ENCODE measurements at places on chromosomes 4 and X.

DNA sequence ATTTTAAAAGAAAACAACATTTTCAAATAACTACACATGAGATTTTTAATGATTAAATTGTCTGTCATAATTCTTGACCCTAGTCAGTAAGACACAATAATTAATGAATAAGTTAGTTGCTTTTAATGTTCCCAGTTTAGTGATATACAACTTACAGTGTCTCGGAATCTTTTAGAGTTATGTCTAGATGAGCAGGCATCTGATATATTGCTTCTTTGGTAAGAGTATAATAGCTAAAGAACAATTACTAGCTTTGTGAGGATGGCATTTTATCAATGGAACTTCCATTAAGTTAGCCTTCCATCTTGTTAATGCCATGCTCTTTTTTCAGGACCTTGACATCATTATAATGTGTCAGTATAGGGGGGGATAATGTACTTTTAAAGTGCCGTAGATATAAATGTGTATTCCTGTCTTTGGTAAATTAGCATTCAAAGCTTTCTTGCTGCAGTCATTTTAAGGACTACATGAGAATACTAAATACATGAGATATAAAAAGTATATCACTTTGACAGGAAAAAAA is 425.1 kb downstream of the PDHA2 start:
- DNase-seq, result no peak

- no peak for DNase-seq
Measured at GRCh38 chrX:38937400-38937799, 136.1 kb downstream of the MID1IP1 start.

DNA sequence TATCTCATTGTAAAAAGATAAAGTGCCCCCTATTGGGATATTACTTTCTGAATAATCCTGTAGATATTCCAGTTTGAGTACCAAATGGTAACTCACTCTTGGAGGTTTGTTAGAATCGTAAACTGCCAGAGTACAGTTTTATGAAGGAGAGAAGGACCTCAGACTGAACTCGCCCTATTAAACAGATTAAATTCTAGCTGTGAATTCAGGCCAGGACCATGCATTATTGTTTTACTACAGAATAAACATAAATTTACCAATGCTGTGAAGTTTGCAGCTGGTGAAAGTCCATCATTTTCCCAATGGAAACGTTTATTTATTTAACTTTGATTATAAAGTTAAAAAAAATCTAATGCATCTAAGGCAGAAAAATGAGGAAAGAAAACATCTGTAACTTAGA is 20.2 kb upstream of the PRDM5 start:
- no peak for DNase-seq

GRCh38 chr4:139208404-139208945 is 31.5 kb upstream of the ELF2 start:
- DNase-seq, result no peak

- no peak for DNase-seq
Measured at GRCh38 chr4:94483895-94484294, 32.2 kb downstream of the PDLIM5 start.

- DNase-seq, result no peak
Measured at GRCh38 chrX:48747415-48748016, 14.0 kb upstream of the GLOD5 start.

- no peak for DNase-seq
Measured at GRCh38 chr4:4619821-4620220, 78.0 kb upstream of the STX18 start.

- DNase-seq, result no peak
Measured at GRCh38 chr4:53192496-53192895, 173.4 kb downstream of the SCFD2 start.

GRCh38 chr4:153210727-153211126 is 6.5 kb downstream of the TRIM2 start:
- DNase-seq, result no peak

- DNase-seq, result no peak
Measured at GRCh38 chrX:34619920-34620319, 37.2 kb downstream of the TMEM47 start.

DNA sequence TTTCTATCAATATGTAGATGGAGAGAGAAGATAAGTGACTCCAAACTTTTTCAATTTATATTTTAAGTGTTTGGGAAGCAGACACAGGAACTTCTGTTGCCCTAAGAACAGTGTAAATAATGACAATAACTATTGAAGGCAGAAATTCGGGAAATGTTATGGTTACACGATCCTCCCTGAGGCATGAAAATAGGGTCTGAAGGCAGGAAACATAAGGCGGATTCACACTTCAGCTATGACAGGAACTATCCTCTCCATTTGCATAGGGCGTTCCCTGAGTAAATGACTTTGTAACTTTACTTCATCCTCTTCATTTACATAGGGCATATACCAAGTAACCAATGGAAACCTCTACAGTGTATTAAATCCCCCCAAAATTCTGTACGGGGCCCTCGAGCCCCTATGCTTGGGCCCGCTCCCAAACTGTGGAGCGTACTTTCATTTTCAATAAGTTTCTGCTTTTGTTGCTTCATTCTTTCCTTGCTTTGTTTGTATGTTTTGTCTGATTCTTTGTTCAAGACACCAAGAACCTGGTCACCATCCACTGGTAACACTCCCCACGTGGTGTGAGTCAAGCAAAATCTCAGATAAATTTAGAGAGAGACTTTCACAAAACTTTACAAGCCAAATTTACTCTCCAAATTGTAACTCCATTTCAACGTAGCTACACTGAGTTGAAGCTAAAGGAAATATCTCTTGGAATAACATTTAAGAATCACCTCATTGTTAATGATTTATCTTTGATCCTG is 2504.3 kb downstream of the ARAP2 start:
- no peak for DNase-seq

DNA sequence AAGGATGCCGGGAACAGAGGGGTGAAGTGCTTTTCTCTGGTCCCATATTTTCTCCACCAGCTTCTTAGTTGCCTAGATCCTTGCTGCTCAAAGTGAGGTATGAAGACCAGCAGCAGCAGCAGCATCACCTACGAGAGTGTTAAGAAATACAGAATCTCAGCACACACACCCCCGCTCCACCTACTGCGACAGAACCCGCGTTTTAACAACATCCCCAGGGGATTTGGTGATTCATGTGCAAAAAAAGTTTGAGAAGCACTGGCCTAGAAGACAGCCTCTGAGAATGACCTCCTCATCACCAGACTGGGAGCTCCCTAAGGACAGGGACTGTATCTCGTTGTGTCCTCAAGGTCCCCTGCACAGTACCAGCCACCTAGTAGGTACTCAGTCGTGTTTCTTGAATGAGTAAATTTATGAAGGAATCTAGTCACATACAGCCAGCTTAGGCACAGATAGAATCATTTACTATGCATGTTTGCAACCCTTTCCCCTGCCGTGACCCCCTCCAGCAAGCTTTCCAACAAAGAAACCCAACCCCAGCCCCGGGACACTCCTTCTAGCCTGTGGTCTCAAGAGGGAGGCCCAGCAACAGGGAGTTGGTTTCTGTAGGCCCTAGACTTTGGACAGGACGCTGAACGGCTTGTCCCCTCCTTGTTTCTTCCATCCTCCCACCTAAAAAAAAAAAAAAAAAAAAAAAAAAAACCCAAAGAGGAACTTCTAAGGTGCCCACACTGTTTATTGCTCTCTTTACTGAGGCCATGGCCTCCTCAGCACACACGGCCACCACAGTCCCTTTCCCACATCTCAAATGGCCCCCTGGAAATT is 21.5 kb downstream of the RTL5 start:
- no peak for DNase-seq

GRCh38 chr4:156889616-156890594 is 81.7 kb downstream of the PDGFC start:
- DNase-seq, result no peak

DNA sequence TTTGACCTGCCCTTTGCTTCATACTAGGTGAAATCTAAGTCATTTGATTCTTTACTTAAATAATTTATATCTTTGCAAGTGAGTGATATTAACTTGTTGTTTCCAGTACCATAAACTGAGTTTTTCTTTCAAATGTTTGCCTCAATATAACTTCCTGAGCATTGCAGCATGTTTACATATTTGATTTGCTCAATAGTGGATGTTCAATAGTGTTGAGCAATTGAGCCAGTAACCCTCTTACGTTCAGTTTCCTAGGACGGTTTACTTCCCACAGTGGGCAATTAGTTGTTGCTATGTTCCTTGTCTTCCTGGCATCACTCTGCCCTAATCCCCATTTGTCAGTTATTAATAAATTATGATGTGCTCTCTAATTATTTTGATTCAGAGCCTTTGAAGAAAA is 278.5 kb downstream of the EPHA5 start:
- DNase-seq, result no peak

DNA sequence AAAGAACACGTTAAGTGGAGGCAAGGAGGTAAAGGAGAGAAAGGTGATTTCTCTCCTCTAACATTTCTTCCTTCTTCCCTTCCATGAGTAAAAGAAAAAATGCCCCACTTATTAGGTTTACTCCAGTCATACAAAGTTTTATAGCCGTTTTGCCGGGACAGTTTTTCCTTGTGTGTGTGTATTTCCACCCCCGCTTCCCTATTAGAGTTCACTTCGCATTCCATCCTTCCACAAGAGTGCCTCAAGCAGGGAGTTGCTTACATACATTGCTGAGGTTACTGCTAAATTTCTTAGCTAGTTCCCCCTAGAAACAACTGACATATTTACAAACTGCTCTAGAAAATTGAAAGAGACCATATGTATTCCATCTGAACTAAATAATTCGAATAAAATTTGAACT is 45.2 kb upstream of the BMP15 start:
- DNase-seq, result no peak

DNA sequence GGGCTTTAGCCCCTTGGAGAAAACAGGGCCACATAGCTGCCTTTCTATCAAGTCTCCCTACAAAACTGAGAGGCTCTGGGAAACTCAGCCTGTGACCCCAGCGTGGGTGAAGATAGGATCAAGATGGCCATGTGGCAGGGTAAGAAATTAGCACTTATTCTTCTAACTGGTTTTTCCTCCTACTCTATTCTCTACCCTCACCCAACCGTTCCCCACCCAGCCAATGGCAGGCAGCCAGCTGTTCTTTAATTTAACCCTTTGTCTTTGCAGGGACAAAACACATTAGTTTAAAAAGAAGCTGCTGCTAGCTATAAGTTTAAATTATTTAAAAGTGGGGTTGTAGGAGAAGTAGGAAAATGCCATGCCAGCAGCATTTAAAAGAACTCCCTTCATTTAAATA is 2.8 kb downstream of the CLCN5 start:
- DNase-seq, result no peak

- no peak for DNase-seq
Measured at GRCh38 chr4:3463556-3464348, 646 bp downstream of the DOK7 start.

- no peak for DNase-seq
Measured at GRCh38 chr4:146336410-146336807, 122.1 kb downstream of the REELD1 start.

GRCh38 chr4:15297344-15297743 is 130.5 kb upstream of the C1QTNF7 start:
- DNase-seq, result no peak

- no peak for DNase-seq
Measured at GRCh38 chr4:184821242-184821641, 4.5 kb downstream of the ACSL1 start.

DNA sequence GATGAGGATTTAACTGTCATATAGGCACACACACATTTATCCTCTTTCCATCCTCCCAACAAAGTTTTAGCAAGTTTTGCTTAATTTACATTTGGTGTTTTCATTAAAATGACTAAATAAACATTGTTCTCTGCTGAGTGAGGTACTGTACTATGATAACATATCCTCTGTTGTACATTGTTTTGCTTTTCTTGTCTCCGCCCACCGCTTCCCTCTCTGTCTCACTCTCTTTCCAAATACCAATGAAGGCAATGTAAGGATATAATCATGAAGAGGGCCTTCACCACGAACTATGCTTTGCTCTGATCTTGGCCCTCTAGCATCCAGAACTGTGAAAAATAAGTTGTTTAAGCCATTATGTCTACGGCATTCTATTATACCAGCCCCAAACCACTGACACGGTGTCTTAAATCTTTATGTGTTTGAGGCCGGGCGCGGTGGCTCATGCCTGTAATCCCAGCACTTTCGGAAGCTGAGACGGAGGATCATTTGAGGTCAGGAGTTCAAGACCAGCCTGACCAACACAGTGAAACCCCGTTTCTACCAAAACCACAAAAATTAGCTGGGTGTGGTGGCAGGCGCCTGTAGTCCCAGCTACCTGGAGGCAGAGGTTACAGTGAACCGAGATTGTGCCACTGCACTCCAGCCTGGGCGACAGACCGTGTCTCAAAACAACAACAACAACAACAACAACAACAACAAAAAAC is 65.3 kb downstream of the HPRT1 start:
- DNase-seq, result no peak

DNA sequence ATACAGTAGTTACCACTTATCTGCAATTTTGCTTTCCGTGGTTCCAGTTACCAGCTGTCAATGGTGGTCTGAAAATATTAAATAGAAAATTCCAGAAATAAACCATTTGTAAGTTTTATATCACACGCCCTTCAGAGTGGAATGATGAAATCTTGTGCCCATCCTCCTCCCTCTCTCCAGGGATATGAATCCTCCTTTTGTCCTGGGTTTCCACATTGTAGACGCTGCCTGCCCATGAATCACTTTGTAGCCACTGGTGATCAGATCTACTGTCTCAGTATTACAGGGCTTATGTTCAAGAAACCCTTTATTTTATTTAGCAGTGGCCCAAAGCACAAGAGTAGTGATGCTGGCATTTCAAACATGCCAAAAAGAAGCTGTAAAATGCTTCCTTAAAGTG is 198.6 kb downstream of the KCNIP4 start:
- no peak for DNase-seq

GRCh38 chrX:69210581-69210980 is 45.3 kb upstream of the PJA1 start:
- DNase-seq, result no peak

DNA sequence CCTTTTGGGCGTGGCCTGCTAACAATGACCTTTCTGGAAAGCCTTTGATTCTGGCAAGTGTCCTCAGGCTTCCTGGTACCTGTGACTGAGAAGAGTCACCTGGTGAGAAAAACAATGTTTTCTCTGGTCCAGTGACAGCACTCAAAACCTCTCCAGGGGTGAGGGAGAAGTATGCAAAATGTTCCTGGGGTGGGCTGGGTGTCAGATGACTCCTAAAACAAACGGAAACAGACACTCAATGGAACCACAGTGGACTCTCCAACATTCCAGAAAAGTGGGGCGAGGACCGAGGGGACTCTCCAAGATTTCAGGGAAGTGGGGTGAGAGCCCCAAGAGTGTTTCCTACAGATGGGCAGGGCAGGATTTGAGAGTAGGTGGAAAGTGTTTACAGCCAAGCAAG is 69.5 kb downstream of the ANAPC4 start:
- no peak for DNase-seq

- DNase-seq, result no peak
Measured at GRCh38 chrX:37975421-37975820, 30.9 kb upstream of the SYTL5 start.

GRCh38 chr4:119774840-119775239 is 146.2 kb upstream of the PDE5A start:
- no peak for DNase-seq

- no peak for DNase-seq
Measured at GRCh38 chr4:20426028-20426427, 174.3 kb downstream of the SLIT2 start.

GRCh38 chrX:3697220-3697684 is 16.2 kb downstream of the PRKX start:
- no peak for DNase-seq

GRCh38 chrX:50978920-50979682 is 68.6 kb downstream of the BMP15 start:
- DNase-seq, result no peak
